ENCODE measurements at places on chromosomes 4 and X.

GRCh38 chr4:158053801-158054200, 119.0 kb downstream of the GASK1B start:
- no peak for DNase-seq

DNA sequence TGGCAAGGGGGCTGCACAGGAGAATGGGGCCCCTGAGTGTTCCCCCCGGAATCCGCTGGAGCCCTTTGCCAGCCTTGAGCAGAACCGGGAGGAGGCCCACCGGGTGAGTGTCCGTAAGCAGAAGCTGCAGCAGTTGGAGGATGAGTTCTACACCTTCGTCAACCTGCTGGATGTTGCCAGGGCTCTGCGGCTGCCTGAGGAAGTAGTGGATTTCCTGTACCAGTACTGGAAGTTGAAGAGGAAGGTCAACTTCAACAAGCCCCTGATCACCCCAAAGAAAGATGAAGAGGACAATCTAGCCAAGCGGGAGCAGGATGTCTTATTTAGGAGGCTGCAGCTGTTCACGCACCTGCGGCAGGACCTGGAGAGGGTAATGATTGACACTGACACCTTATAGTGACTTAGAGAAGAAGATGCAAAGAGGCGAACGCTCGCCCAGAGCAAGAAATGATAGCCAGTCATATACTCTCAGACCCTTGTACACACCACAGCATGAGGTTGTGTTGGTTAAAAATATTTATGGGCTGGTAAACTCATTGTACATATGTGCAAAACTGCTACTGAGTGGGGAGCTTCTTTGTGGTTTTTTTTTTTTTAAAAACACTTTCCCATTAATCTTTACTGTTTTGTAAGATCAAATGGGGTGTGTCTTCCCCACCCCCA, 52.5 kb downstream of the JADE1 start:
- peak; percentile 3 for DNase-seq

GRCh38 chr4:7762376-7763030, 177.2 kb downstream of the AFAP1 start:
- DNase-seq: no peak

- DNase-seq: no peak
These were observed 375.2 kb upstream of the CTSO start for GRCh38 chr4:156328882-156329281.

GRCh38 chrX:17052793-17053192, 106.3 kb downstream of the REPS2 start:
- no peak for DNase-seq

- DNase-seq: no peak
These were observed 2.1 kb upstream of the LEF1 start for GRCh38 chr4:108170631-108171338.

DNA sequence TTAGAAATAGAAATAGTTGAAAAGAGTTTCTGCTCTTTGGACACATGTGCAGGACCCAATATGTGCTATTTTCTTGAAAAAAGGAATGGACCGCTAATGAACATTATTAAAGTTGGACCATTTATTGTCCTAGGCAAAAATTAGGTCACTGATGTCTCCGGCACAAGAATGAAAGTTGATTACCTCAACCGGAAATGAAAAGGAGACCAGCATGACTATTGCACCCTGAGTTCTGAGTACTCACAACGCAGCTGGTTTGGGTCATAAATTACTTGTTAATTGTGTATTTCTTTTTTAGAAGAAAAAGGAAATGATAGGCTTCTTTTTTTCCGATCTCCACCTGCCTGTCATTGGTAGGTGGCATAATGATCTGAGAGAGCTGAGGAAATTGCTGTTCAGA, 232.7 kb downstream of the ARHGAP24 start:
- peak; percentile 61 for DNase-seq

- DNase-seq: no peak
These were observed 108.8 kb downstream of the AMELX start for GRCh38 chrX:11401966-11402365.

DNA sequence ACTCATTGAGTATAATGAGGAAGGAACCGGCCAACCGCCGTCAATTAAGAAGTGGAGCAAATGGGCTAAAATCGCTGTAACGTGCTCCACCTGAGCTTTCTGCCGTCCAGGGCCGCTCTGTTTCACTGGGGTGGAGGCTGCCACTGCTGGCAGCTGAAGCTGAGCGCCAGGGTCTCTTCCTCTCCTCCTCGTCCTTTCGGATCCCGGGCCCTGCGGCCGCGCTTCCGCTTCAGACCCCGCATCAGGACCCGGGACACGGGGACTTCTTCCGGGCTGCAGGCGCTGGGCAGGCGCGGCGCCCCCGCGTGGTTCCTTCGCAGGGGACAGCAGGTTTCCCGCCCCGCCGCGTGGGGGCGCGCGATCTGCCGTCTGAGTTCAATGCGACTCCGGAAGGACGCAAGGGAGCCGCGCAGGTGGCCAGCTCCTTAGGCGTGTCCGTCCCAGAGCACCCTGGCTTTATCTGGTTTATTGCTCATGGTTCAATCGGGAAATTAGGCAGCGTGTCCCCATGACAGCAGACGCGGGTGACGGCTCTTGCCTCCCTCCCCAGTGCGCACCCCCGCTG, 519.8 kb downstream of the TRIML1 start:
- DNase-seq: no peak

GRCh38 chrX:2767631-2768455, 16.0 kb downstream of the XG start:
- DNase-seq: peak; percentile 84

DNA sequence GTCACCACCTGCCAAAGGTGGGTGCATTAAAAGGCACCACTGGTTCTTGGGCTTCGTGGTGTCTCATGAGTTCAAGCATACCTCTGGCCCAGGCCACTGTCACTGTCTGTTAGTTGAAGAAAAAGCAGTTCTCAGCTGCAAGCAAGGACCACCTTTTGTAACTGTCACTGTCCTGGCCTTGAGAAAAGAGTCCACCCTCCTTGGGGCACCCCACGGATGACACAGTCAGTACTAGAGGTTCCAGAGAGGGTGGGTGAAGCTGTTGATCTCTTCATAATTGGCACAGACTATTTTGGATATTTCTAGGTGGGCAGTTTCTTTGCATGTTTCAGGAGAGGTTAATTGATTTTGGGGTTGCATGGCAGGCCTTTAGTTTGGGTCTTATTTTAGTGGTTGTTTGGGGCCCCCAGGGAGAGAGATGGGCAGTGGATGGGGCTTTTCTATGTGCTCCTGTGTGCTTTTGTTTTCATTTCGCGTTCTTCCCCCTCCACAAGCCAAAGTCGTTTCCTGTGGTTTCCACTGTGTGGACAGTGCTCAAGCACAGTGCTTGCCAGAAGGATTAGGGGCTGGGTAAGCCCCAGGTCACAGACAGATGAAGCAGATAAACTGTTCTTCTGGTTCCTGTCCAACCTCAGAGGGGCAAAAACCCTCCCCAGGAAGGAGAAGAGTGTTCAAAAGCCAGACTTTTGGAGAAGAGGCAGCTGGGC, 156.2 kb upstream of the PPP1R2C start:
- peak; percentile 87 for DNase-seq

- DNase-seq: no peak
These were observed 61.3 kb downstream of the NPNT start for GRCh38 chr4:105956569-105956968.

GRCh38 chr4:113646442-113646822, 115.1 kb downstream of the CAMK2D start:
- no peak for DNase-seq

DNA sequence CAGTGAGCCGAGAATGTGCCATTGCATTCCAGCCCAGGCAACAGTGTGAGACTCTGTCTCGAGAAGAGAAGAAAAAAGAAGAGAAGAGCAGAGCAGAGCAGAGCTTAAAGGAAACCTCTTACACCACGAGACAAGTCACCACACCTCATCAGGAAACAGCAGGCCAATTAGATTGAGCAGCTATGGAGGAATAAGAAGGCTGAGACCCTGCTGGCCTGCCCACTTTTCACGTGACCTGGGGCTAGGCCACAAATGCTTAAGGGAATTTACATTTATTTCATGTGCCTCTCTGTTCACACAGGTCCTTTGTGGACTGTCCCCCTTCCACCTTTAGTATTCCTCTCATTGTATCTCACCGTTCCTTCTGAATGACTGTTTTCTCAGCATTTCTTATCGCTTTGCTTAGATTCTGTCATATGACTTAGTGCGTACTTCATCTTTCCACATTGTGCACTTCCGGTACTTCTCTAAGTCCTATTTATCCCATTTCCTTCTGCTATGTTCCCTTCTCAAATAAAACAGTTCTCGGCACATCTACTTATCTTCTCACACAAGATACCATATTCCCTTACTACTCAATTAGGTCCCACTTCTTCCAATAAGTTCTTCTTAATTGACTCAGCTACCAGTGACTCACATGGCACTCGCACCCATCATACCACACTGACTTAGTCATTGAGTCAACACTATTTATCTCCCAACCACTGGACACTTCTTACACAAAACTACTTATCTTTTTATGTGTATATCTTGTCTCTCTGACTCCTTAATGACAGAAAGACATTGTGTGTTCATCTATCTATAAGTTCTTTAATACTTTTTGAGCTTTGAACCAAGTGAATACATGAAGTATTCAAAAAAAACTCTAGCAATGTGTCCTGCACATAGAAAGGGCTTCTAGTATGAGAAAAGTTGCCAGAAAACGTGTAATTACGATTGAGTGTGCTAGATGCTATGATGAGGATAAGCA, 11.0 kb downstream of the CUL4B start:
- peak; percentile 34 for DNase-seq

DNA sequence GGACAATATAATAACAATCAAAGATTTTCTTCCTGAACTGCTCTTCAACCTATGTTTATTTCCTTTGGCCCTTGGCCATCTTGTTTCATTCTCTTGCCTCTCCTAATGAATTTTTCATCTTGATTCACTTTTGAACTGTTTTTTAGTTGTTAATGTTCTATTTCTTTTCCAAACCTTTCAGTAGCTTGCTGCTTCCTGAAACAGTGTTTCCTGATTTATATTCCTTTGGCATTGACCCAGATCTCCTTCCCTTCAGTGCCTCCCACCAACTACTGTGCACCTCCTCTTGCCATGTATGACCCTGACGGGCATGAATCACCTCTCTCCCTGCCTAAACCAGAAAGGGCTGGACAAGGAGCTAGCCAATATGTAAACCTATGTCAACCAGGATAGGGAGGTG, 25.6 kb upstream of the SPP1 start:
- DNase-seq: no peak

- no peak for DNase-seq
These were observed 44.0 kb downstream of the OSTC start for GRCh38 chr4:108694423-108694822.

DNA sequence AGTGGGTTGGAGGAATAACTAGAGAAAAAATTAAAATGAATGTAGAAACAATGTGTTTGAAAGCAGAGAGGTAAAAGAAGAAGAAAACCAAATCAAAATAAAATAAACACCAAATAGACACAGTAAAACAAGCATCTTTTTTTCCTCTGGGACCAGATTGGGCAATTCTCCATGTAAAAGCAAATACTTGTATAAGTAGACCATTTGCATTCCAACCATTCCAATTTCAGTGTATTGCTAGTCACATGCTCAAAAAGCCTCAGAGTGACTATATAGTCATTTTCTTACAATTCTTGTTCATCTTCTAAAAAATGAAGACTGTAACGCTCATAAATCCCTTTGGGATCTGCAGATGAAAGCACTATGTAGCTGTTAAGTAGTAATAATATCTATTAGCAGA, 969.5 kb downstream of the PCDH18 start:
- DNase-seq: no peak

DNA sequence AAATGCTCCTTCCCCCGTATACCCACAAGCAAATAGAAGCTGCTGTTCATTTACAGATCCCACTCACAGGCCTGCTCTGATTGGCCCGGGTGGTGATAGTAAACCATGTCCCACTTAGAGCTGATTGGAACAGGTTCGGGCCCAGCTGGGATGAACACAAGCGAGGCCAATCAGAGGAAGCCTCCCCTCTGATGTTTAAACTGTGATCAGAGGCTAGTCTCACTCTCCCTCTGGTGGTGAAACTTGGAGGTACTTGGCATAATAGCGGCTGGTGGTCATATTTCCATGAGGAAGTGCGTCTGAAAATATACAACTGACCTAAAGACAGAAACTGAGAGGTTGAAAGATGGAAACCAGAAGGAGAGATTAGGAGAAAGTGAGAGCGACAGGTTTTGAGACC, 51.5 kb upstream of the TRPC3 start:
- peak; percentile 72 for DNase-seq

DNA sequence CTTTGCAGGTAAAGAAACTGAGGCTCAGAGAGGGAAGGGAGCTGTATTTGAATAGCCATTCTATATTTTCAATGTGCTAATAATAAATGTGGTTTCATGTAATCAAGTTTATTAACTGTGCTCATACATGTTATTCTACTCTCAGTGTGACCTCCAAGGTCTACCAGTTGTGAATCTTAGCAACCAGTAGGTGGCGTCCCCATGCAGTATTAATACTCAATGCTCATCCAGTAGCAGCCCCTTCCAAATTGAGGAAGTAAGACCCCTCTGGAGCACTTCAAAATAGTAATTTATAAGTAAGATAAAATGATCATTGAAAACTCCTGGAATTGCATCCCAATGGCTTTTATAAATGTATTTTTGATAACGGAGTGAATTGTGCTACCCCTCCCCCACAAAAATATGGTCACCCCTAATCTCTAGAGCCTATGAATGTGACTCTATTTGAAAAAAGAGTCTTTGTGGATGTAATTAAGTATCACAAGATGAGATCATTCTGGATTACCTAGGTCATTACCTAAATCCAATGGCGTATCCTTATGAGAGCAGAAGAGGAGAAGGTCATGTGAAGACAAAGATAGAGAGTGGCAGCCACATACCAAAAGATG, 20.4 kb upstream of the SEPSECS start:
- DNase-seq: peak; percentile 55

DNA sequence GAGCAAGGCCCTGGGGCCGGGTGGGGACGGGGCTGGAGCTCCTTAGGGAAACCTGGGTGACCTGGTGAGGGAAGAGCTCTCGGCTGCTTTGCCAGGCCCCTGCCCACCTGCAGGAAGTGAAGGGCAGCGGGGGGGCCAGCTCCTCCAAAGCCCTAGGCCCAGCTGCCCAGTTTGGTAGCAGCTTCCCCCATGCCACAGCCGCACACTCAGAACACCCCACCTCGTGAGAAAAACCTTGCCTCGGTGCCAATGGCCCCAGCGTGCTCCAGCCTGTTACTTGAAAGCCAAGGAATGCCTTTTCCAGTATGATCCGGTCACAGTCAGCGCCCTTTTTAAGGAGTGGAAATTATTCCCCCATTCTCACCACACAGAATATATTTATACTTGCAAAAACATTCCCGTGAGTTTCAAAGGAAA, 38.3 kb downstream of the ACOX3 start:
- no peak for DNase-seq
